SHP77 (cell line): ENCODE measurements at places on chromosomes 16 and 17.
A peak's percentile ranks its signal among the peaks of the same experiment; 100 is the strongest.

GRCh38 chr16:87129771-87130170 lies 187.4 kb downstream of the C16orf95 start:
- no peak for DNase-seq

GRCh38 chr17:48433896-48434295 lies 3.9 kb upstream of the SKAP1 start:
- no peak for DNase-seq

DNA sequence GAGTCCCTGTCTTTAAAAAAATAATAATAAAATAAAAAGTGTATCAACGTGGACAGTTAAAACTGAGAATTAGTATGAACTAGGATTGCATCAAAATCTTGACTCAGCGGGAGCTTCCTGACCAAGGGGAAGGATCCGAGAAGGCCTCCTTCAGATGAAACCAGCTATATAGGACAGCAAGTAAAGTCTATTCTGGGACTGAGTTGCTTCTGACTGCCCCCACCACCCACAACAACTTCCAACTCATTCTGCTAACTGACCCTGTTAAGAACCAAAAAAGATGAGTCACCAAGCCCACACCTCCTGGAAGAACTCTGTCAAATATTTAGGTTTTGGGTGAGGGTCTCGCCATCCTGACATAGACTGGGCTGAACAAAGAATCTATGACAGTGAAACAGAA lies 24.9 kb downstream of the MPP3 start:
- no peak for DNase-seq

DNA sequence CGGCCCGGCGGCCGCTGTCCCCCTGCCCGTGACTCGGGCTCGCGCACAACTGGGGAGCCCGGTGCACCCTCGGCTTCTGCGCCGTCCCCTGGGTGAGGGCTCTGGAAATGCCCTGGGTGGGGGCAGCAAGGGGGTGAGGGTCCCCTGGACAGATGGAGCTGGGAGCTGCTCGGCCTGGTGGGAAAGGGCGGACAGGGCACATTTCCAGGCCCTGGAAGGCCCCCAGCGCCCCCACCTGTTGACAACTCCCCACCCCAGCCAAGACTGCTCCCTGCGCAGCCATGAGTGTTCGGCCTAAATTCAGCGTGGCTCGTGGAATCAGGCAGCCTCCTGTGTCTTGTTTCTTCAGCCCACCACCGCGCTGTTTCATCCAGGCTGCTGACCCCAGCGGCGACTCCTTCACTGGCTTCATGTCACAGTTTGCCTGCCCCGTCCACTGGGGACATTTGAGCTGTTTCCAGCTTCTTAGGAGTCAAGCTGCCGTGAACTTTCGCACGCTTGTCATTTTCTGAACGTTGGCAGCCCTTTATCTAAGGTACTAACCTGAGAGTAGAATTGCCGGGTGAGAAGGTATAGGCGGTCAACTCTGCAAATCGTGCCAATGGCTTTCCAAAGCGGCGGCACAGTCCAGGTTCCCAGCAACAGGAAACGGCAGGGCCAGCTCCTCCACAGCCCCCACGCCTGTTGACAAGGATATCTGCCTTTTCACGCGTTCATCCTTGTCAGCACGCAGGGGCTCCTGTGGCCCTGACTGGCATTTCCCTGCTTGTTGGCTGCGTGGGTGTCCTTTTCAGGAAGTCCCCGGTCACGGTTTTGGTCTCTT lies 895 bp downstream of the UTS2R start:
- DNase-seq, result no peak

DNA sequence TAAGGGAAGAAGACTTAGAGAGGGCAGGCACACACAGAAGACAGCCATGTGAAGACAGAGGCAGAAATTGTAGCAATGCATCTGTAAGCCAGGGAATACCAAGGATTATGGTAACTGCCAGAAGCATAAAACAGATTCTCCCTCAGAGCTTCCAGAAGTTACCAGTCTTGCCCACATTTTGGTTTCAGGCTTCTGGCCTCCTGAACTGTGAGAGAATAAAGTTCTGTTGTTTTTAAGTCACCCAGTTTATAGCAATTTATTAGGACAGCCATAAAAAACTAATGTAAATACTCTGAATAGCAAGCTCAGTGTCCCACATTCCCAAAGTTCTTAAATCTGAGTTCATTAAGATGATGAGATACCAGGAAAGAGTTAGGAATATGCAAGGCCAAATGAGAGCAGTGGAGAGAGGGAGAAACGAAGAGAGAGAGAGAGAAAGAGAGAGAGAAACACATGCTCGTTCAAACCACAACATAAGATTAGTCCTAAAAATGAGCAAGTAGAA lies 123.4 kb downstream of the HS3ST3A1 start:
- DNase-seq, result no peak

DNA sequence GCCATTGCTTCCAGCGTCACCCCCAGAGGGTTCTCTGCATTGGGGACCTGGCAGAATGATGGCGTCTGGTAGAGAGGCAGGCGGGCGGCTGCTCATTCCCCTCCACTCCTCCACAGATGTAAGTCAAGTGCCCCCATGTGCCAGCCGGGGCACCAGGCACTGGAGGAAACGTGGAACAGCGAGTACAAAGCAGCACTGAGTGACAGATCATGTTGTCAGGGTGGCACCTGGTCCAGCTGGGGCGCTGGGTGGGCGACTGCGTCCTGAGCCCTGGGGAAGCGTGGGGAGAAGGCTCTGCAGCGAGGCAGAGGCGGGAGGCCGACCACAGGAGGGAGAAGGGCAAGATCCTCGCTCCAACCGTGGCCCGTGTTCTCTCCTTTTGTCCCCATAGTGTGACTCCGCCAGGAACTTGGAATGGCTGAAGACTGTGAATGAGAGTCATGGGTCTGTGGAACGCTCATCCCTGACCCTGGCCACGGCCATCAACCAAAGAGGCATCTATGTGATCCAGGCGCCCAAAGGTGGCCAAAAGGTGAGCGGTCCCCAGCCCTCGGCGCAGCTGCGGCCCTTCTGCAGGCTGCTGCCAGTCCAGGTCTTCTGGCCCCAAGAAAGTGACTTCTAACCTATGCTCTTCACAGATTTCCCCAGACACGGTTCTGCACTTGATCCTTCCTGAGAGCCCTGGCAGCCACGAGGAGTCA lies 76.7 kb downstream of the RNF213 start:
- DNase-seq, result no peak

- DNase-seq, result no peak
These were observed 8.6 kb upstream of the ANKFY1 start for GRCh38 chr17:4272213-4272971.

GRCh38 chr16:14148569-14148968 lies 77.5 kb downstream of the MRTFB start:
- DNase-seq, result no peak

DNA sequence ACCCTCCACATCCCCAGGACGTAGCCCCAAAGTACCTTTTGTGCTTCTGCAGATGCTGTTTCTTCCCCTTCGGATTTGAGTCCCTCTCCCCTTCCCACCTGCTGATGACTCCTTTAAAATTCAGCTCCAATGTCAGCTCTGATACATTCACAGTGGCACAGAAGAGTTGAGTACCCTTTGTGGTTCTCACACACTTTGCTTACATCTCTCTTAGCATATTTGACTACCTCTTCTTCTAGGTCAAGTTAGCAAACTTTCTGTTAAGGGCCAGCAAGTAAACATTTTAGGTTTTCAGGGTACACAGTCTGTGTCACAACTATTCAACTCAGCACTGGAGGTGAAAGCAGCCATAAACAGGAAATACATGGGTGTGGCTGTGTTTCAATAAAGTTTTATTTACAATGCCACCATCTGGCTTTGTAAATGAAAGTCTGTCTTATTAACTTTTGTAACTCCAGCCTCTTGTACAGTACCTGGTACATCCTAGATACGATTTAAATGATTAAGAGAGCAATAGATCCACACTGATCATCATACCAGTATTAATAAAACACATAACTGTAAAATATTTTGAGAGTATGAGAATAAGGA lies 161.7 kb downstream of the SOX9 start:
- DNase-seq, result no peak

GRCh38 chr17:59366040-59366757 lies 34.7 kb downstream of the YPEL2 start:
- DNase-seq, result peak; percentile 45

DNA sequence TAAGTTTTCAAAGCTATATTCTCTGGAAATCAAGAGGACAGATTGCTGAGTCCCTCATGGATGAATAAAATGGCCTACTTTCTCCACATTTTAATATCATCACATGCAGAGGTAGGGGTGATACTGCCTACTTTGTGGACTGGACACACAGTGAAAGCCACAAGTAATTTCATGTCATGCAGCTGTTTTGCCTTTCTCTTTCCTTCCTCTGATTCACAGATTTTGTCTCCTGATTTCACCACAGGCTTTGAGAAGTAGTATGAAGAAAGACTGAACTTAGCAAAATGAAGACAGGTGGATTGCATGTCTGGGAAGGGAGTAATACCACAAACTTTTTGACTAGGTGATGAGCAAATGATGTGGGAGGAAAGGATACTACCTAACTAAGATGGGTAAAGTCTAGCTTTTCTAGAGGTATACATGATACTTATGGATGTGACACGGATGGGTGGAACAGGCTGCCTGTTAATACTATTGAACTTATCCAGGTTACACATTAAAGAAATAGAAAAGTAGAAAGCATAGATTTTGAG lies 478.4 kb upstream of the GOT2 start:
- no peak for DNase-seq

DNA sequence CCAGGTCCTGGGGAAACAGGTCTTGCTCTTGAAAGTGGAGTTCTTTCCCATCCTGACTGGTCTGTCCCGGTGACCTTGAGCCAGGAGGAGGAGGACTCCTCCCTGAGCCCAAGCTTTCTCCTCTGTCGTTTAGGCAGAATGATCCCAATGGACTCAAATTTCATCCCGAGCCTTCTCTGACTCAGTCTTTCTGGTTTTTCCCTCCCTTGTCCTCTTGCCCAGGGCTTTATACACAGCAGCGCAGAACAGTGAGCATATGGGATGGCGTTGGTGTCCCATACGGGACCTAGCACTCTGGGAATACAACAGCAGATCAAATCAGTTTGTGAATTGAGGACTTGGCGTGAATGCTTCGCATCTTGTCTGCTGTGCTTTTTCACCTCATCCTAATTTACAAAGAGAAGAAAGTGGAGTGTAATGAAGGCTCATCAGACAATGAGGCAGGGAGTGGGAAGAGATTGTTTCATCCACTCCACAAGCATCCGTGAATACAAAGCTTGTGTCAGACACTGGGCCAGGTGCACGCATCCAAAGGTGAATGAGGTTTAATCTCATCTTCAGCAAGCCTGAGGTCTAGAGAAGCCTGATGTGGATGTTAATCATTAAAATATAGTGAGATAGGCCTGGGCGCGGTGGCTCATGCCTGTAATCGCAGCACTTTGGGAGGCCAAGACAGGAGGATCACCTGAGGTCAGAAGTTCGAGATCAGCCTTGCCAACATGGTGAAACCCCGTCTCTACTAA lies 1.1 kb upstream of the XYLT1 start:
- no peak for DNase-seq

- DNase-seq, result no peak
These were observed 73.0 kb upstream of the DNAH17 start for GRCh38 chr17:78650093-78650715.

DNA sequence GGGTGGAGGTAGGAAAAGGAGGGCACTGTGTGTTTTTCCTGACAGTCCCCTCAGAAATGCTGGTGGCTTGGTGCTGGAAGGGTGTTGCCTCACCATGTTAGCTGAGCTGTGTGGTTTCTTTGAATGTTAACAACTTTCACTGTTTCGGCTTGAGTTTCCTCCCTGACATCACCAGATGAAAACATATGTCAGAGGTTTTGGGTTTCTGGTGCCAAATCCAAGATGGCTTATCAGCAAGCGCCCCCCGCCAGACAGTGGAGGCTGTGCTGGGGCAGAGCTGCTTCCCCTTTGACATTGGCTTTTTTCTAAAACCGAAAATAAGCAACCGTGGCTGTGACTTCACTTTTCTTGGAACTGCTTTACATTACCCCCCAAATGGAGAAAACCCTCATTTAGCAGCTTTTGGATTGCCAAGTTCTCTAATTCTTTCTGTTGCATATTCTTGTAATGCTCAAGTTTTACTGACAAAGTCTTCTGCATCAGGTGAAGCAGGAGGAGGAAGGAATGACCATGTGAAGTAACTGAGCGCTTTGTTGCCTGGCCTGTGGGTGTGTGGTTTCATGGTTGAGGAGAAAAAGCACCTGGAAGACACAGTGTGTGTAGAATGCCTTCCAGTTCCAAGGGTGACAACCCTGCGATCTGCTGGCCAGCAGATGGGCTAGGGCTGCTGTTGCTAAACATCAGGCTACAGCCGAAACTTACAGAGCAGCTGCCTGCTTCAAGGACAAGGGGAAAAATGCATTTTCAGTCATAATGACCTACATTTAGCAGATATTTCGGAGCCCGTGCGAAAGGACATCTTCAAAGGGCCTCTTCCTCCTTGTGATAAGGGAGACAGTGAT lies 9.7 kb downstream of the RMI2 start:
- DNase-seq, result no peak

DNA sequence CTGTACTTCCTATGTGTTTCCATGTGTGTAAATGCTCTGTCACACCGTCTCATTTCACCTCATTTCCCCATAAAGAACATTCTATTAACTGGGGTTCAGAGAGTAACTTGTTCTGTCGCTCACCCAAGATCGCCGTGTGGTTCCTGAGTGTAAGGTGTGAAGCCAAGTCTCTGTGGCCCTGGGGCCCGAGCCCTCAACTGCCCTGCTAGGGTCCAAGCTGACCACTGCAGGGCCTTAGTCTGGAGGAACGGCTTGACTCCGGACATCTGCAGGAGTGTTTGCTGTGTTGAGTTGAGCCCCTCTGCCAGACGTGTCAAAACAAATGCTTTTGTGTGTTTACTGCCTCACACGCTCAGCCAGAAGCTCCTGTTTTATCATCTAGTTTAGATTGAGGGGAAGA lies 244.1 kb downstream of the CCDC182 start:
- no peak for DNase-seq

- no peak for DNase-seq
These were observed 158.2 kb downstream of the AIPL1 start for GRCh38 chr17:6276711-6277110.

- no peak for DNase-seq
These were observed 3.6 kb downstream of the USP7 start for GRCh38 chr16:8959921-8960787.

- DNase-seq, result no peak
These were observed 92.2 kb downstream of the IRX3 start for GRCh38 chr16:54194334-54194743.

DNA sequence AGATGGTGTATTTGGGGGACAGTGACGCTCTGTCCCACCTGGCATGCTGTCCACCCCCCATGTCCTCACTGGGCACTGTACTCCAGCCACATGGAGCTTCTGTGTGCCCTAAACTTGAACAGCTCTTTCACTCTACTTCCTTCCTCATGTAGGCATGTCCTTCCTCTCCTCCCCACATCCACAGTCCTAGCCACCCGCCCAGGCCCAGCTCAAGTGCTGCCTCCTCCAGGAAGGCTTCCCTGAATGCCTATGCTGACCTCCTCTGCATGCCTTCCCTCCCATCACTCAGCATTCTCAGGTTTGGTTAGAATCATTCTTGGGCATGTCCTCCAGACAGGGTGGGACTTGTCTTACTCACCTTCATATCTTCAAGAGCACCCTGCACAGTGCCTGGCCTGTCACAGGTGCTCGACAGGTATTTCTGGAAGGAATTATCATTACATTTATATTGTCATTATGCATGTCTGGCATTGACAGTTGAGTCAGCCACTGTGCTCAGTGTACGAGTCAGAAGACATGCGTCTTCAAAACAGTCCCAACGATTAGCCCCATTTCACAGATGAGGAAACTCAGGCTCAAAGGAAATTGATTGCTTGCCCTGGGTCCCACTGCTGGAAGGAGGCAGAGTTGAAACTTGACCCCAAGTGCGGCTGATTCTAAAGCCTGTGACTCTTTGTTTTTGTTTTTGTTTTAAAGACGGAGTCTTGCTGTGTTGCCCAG lies 42.1 kb upstream of the TOB1 start:
- DNase-seq, result no peak

GRCh38 chr17:5282642-5283217 lies 646 bp downstream of the RABEP1 start:
- no peak for DNase-seq

- no peak for DNase-seq
These were observed 97.0 kb upstream of the C16orf82 start for GRCh38 chr16:26969589-26970231.
